Fibroblast of pulmonary artery (primary cell): ENCODE measurements at places on chromosomes 2 and 18.

GRCh38 chr18:23284629-23285028 is 149.3 kb downstream of the CABLES1 start:
- no peak for DNase-seq

GRCh38 chr2:112920923-112921532 is 10.1 kb downstream of the IL37 start:
- peak; percentile 18 for DNase-seq

DNA sequence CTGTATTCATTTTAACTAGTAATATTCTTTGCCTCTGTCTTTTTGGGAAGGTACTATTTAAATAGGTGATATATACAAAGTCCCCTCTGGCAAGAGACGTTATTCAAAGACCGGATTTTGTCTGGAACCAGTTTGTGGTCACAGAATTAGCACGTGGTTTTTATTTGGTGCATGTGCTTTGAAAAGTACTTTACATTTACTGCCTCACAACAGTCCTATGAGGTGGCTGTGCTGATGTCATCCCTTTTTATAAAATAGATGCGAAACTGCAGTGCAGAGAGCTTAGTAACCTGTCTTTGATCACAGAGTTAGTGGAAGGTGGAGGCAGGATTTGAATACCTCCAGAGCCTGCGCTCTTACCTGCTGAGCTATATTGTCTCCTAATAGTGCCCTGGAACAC is 4.0 kb downstream of the LPIN1 start:
- no peak for DNase-seq

DNA sequence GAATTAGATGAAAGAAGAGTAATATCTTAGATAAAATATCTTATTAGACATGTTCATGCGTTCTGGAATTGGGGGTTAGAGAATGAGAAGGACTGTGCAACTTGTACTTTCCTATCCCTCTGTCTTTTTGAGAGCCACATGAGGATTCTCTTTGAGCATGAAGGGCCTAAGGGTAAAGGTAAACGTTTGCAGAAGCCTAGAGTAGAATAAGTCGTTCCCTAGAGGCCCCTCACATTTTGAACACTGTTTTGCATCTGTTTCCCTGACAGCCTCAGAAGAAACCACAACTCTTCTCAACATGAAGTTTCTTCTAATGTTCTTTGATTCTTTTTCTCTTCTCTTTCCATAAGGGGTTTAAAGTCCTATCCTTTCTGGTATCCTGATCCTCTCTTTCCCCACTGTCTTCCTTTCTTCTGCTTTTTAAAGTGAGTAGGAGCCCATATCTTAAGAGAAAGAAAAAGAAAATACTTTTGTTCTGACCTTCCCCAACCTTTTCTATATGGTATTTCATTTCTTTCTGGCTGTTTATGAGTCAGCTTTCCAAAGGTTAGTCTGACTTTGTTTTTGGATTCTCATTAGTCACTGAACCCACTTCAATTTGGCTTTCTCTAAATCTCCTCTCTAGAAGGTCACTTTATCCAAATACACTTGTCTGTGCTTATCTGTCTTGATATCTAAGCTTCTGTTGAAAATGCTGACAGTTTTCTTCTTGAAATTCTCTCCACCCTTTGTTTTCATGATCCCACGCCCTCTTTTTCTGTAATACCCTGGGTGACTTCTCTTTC is 34.8 kb downstream of the PPP1R1C start:
- peak; percentile 24 for DNase-seq

- no peak for DNase-seq
Observed at GRCh38 chr2:104870100-104870975, 16.4 kb downstream of the POU3F3 start.

- DNase-seq: no peak
Observed at GRCh38 chr2:12232876-12233275, 483.9 kb upstream of the TRIB2 start.
